ENCODE measurements at places on chromosomes 4 and X.

GRCh38 chr4:169645627-169646026, 25.2 kb downstream of the CLCN3 start:
- DNase-seq: no peak

DNA sequence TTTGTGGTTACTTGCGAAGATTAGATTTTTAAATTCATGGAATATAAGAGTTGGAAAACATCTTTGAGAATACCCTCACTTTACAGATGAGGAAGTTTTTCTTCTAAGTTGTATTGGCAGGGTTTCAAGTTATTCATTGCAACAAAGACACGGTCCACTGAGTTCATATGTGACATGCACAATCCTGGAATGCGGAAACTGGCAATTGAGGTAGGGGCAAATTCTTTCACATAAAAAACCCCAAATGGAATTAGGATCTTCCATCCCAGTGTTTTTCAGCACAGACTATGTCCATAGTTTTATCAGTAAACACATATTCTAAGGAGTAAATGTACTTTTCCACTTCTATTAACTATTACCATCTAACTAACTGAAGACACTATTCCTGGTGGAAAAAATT, 81.8 kb upstream of the NAP1L5 start:
- DNase-seq: no peak

DNA sequence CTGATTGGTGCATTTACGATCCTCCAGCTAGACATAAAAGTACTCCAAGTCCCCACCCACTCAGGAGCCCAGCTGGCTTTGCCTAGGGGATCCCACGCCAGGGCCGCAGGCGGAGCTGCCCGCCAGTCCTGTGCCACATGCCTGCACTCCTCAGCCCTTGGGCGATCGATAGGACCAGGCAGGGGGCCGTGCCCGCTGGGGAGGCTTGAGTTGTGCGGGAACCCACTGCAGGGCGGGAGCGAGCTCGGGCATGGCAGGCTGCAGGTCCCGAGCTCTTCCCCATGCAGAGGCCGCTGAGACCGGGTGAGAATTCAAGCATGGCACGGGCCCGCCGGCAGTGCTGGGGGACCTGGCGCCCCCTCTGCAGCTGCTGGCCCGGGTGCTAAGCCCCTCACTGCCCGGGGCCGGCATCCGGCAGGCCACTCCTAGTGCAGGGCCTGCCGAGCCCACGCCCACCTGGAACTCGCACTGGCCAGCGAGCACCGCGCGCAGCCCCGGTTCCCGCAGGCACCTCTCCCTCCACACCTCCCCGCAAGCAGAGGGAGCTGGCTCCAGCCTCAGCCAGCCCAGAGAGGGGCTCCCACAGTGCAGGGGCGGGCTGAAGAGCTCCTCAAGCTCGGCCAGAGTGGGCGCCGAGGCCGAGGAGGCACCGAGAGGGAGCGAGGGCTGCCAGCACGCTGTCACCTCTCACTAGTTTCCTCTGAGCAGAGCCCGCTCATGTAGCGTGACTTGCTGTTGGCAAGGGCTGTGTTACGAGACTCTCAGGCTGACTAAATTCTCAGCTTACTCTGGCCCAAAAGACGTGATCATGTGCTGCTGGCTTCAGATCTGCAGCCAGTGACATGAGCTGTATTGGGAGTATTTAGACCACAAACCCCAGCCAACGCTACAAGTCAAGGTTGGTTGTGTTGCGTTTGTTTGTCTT, 87.5 kb downstream of the TRAPPC11 start:
- no peak for DNase-seq

DNA sequence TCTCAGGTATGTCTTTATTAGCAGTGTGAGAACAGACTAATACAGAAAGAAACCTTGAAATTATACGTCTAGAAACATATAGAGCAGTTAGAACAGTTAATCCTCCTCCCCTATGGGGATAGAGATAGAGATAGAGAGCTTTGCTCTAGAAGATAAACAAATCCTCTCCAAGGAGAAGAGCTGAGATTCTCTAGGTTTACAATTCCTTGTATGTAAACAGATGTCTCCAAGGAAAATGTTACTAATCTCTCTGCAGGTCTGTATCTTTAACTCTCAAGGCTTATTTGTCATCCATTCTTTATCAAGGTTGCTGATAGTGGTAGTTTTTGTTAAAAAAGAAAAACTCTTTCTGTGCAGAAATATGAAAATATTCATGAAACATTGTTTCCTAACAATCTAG, 282.1 kb upstream of the GIMD1 start:
- no peak for DNase-seq

DNA sequence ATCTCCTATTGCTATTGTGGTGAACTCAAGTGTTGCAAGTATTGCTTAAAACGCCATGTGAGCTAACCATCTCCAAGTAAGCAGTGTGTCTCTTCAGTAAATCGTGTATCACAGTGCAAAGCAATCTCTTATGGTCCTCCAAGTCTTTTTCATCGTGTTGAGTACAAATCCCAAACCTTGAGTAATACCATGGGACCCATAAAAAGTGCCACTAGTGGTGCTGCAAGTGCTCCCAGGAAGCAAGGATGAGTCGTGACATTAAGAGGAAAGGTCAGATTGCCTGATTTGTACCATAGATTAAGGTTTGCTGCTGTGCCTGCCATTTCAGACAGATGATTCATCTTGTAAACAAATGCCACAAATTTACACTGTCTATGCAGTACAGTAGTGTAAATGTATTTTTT, 66.9 kb upstream of the BMPR1B start:
- DNase-seq: no peak

- no peak for DNase-seq
These were observed 87.3 kb downstream of the SCD5 start for GRCh38 chr4:82711158-82711785.

DNA sequence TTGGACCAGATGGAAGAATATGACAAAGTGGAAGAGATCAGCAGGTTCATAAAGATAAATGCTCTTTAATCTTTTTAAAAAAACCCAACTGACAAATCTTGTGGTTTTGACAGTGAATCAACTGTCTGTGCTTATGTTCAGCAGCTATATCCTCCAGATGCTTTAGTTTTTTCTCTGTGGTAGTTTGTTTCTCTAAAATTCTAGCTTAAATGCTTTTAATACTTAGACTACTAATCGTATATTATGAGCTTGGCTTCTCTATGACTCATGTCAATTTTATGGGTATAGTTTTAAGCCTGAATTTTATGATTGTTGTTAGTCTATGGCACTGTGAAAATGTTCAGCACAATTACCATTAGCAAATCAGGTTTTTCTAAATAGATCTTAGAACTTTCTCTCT, 12.9 kb downstream of the HHIP start:
- DNase-seq: no peak

GRCh38 chr4:165198329-165198728, 9.0 kb upstream of the KLHL2 start:
- no peak for DNase-seq

GRCh38 chr4:7862561-7863192, 77.0 kb downstream of the AFAP1 start:
- DNase-seq: no peak
